ENCODE measurements at places on chromosomes 16 and 17.
A peak's percentile ranks its signal among the peaks of the same experiment; 100 is the strongest.

DNA sequence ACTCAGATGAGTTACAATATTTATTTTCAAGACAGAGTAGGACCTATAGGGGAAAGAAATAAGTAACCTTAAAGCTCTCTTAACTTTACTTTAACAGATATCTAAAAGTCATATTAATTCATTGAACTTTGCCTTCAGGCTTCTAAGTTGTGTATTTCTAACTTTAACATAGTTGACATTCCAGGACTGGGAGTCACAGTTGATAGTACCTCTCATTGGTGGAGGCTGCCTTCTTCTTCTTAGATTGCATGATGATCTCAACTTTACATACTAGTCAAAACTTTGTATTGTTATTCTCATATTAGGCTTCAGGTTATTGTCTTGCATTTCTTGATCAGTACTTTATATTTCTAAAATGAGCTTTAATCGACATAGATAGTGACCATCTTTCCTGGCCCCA lies 350.1 kb upstream of the KIF2B start:
- no peak for DNase-seq

GRCh38 chr17:64264891-64265290 lies 1.8 kb upstream of the TEX2 start:
- no peak for DNase-seq

GRCh38 chr16:49281843-49282642 lies 405 bp upstream of the CBLN1 start:
- peak; percentile 57 for DNase-seq

DNA sequence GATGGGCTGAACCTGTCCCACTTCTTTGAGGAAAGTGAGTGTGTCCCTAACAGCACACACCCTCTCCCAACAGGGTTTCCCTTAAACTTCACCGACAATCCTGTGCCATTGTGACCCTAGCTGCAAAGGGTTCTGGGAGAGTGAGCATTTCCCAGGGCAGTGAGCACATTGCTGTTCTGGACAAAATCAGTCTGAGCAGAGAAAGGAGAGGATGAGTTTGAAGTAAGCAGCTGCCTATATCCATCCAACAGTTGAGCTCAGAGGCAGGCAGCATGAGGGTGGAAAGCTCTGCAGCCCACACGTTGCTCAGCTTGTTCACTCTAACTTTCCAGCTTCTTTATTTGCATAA lies 296.5 kb upstream of the MAF start:
- no peak for DNase-seq

GRCh38 chr16:15521390-15521757 lies 87.0 kb downstream of the BMERB1 start:
- DNase-seq = no peak

DNA sequence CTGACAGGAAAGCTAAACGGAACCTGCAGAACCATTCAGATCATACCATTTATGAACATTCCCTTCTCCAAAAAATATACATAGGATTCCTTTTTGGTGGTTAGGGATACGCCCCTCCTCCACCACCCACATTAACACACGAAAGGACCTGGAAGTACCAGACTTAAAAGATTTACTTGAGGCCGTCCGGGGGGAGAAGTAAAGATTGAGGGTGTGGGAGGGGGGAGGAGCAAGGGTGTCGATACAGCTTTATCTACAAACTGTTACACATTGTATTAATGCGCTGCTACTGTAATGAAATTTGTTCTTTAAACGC lies 537 bp downstream of the PALB2 start:
- DNase-seq = peak; percentile 17

- DNase-seq = no peak
Observed at GRCh38 chr16:1961651-1962067, 2.3 kb downstream of the NDUFB10 start.

- DNase-seq = no peak
Observed at GRCh38 chr17:78330570-78331224, 29.2 kb downstream of the SOCS3 start.

- no peak for DNase-seq
Observed at GRCh38 chr16:67146523-67147357, 4.1 kb downstream of the B3GNT9 start.

- DNase-seq = no peak
Observed at GRCh38 chr16:65704866-65705265, 583.0 kb upstream of the CDH11 start.

- no peak for DNase-seq
Observed at GRCh38 chr17:60103957-60104356, 25.2 kb upstream of the HEATR6 start.

- DNase-seq = peak; percentile 60
Observed at GRCh38 chr17:38510421-38511149, 82.3 kb downstream of the ARHGAP23 start.

GRCh38 chr17:71846561-71847110 lies 274.2 kb upstream of the SOX9 start:
- no peak for DNase-seq

DNA sequence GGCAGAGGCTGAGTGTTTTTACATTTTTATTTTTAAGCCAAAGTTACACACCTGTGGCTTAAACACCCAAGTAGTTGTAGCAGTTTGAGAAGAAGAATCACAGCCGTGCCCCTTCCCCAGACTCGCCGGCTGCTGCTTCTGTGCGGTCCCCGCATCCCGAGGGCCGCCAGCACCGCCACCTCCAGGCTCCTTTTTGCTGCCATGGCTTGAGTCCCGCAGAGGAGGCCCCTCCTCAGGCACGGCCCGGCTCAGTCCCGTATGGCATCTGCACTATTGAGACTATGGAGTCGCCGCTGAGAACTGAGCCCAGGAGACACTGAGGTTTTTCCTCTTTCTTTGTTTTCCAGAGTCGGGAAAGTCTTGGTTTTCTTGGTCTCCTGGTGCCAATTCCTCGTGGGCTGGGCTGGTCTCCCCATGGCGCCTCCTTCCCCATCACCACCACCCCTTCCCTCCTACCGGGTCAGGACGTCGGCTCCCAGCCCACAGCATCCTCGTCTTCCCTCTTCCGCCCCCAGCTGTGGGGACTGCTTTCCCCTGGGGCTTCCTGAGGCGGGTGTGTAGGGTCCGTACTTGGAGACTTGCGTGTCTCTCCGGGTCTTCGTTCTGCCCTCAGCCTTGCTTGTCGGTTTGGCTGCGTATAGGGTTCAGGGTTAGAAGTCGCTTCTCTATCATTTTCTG lies 32.6 kb upstream of the CDH15 start:
- DNase-seq = no peak

- DNase-seq = no peak
Observed at GRCh38 chr17:58913971-58914769, 158.5 kb downstream of the PPM1E start.

- DNase-seq = no peak
Observed at GRCh38 chr17:38690386-38690785, 14.7 kb upstream of the MLLT6 start.

- no peak for DNase-seq
Observed at GRCh38 chr17:38361694-38362465, 10.2 kb downstream of the SOCS7 start.

DNA sequence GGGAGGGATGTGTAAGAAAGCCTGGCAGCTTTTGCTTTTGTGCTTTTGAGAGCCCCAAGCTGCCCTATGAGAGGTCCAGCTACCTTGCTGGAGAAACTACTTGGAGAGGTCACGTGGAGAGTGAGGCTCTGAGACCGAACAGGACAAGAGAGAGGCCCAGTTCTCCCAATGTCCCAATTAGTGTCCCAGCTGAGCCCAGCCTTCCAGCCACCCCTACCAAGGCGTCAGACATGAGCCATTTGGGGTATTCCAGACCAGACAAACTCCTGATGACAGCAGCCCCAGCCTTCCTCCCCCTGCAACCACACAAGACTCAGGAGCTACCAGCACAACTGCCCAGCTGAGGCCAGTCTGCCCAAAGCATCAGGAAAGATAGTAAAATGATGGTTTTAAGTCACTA lies 35.0 kb downstream of the NKD1 start:
- DNase-seq = no peak

DNA sequence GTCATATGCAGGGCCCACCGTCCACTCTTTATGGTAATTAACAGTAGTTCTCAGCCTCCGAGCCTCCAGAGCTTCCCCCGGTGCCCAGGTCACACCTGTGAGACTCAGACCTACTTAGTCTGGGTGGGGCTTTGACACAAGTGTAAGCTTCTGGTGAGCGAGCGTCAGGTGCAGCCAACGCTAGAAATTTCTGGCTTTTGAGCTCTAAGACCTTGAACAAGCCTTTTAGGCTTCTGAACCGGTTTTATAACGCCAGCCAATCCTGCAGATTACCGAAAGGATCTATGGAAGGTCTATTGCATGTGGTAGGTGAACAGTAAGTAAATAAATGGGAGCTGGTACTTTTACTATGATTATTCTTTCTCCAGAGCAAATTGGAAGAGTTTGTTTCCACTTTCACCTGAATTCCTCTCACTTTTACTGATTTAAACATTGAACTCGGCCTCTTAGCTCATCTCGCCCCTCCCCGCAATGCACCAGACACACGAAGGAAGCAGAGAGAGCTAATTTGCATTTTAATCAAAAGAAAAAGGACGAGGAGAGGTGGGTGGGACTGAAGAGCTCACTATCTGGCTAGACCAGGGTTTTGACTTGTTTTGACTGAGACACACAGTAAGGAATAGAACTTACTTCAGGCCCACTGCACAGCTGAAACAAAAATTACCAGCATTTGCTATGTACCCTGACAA lies 47.1 kb downstream of the ABAT start:
- no peak for DNase-seq

GRCh38 chr16:68884861-68885720 lies 41.8 kb downstream of the TANGO6 start:
- DNase-seq = no peak

- no peak for DNase-seq
Observed at GRCh38 chr16:21264571-21265036, 13.5 kb downstream of the CRYM start.

DNA sequence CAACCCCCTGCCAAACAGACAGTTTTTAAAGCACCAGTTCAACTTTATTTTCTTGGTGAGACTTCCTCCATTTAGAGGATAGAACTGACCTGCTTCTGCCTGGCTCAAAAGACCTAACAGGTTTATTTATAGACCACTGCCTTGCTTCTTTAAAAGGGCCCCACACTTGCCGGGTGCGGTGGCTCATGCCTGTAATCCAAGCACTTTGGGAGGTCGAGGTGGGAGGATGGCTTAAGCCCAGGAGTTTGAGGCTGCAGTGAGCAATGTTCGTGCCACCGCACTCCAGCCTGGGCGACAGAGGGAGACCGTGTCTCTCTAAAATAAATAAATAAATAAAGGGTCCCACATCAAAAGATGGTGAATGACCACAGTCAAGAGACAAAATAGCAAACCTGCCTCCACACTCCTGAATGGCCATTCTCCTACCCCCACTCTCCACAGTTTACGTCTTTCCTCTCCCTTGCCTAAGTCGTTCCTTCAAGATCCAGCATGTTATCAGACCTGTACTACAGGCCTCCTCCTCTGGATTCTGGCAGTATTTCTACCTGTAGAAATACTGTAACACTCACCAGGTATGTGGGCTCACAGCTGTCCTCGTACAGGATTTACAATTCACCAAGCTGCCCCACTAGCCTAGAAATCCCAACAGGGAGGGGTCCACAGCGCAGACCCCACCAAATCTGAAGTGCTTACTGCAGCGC lies 95.6 kb downstream of the SMG6 start:
- DNase-seq = no peak

DNA sequence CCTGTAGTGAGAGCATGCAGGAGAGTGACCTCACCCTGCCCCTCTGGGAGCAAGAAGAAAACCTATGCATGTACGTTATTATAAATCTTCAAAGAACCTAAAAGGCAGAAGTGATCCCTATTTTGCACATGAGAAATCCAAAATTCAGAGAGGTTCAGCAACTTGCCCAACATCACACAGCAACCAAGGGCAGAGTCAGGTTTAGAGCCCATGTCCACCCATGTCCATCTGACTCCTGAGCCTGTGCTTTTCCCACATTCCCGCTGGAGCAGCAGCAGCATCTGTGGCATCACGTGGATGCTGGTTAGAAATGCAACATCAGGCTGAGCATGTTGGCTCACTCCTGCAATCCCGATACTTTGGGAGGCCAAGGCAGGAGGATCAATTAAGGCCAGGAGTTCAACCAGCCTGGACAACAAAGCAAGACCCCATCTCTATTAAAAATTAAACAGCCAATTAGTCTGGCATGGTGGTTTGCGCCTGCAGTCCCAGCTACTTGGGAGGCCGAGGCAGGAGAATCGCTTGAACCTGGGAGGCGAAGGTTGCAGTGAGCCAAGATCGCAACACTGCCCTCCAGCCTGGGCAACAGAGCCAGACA lies 26.3 kb downstream of the METTL22 start:
- no peak for DNase-seq

GRCh38 chr16:9378876-9379275 lies 287.4 kb downstream of the HAPSTR1 start:
- DNase-seq = no peak

- DNase-seq = no peak
Observed at GRCh38 chr17:17876959-17877528, 40.3 kb upstream of the SREBF1 start.

DNA sequence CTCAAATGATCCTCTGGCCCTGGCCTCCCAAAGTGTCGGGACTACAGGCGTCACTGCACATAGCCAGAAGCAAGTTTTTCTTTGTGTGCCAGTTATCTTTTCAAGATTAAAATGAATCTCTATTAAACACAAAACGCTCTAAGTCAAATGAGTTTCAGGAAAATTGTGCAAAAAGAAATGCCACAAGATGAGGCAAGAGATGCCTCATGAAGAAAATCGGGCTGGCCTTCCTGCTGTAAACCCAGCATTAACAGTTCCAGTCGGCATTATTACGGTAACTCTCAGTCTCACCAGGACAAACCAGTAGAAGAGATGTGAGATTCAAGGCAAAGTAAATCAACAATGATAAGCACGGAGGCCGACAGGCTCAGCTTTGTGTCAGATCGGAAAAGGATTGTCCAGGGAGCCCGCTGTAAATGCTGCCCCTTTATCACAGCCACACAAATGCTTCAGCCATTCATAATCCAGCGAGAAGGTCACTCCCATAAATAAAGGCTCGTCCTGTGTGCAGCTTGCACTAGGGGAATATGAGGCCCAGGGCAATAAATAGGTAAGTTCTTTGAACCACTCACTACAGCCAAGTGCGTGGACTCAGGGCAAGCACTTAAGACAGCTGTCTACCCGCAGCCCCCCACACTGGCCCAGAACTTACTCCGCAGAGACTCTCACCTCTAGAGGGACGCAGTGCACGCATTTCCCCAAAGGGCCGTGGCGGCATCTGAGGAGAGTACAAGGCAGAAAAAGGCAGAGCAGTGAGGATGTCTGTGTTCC lies 27.2 kb downstream of the NPLOC4 start:
- DNase-seq = no peak

DNA sequence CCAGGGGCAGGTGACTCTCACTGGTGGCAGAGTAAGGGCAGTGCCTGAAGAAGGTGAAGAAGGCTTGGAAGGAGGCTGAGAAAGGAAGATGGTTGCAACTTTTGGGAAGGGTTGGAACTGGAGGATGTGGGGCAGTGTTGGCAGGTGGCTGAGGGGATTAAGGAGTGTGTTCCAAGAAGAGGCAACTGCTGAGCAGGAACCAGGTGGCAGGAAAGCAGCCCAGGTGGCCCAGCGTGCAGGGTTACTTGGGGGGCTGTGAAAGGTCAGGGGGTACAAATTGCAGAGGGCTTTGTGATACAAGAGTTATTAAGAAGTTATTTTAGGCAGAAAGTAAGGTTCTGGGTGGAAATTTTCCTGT lies 28.6 kb downstream of the WSCD1 start:
- DNase-seq = no peak

GRCh38 chr16:17432901-17433576 lies 37.7 kb downstream of the XYLT1 start:
- DNase-seq = no peak

GRCh38 chr17:68197091-68197996 lies 50.5 kb upstream of the AMZ2 start:
- DNase-seq = no peak

Measured in AG08396 (cell line).